Gastroesophageal sphincter (tissue), 4 donors: ENCODE measurements at places on chromosomes 6 and 20.

DNA sequence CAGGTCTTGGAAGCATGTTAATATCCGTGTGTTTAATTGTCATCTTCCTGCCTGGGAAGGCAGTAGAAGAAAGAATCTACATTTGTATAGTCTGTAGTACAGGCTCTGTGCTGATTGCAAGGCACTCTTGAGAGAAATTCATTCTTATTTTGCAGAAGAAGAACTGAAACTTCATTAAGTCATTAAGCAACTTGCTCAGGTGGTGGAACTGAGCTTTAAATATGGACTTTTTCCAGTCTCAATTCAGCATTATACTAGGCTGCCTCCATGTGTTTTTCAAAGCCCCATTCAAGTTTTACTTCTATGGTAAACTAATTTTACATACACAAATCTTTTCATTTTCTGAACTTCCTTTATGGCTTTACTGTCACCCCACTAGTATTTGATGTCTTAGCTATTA lies 18.7 kb downstream of the ZNF451 start:
- ATAC-seq = no peak

- no peak for ATAC-seq
Observed at GRCh38 chr6:166515072-166515810, 71.2 kb downstream of the RAMACL start.

- ATAC-seq = no peak
Observed at GRCh38 chr6:75300531-75300855, 15.9 kb upstream of the TMEM30A start.

- ATAC-seq = no peak
Observed at GRCh38 chr6:76403064-76403463, 330.6 kb upstream of the IMPG1 start.

DNA sequence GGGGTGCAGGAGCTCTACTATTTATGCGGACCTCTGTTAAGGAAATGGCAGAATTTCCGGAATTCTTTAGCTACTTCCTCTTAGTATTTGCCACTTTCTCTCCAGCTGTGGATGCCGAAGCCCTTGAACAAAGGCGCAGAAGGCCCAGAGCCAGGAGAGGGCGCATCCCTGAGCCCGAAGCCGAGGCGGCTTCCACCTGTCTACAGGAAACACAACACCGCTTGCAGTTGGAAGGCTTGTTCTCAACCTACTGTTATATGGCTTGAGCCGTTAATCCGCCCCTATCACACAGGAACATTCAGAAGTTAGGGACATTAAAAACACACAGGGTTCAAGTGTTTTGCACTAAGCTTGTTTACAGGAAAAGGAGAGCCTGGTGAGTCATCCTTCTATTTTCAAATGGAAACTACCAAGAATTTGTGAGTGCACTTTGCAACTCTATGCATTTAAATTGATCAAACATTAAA lies 417.1 kb downstream of the BCKDHB start:
- ATAC-seq = peak; percentile 28

- peak; percentile 66 for ATAC-seq
Observed at GRCh38 chr20:9112541-9113515, 43.9 kb downstream of the PLCB4 start.

- ATAC-seq = no peak
Observed at GRCh38 chr6:92568541-92568940, 850.8 kb downstream of the EPHA7 start.

GRCh38 chr6:56448046-56448445 lies 194.6 kb downstream of the DST start:
- ATAC-seq = no peak

DNA sequence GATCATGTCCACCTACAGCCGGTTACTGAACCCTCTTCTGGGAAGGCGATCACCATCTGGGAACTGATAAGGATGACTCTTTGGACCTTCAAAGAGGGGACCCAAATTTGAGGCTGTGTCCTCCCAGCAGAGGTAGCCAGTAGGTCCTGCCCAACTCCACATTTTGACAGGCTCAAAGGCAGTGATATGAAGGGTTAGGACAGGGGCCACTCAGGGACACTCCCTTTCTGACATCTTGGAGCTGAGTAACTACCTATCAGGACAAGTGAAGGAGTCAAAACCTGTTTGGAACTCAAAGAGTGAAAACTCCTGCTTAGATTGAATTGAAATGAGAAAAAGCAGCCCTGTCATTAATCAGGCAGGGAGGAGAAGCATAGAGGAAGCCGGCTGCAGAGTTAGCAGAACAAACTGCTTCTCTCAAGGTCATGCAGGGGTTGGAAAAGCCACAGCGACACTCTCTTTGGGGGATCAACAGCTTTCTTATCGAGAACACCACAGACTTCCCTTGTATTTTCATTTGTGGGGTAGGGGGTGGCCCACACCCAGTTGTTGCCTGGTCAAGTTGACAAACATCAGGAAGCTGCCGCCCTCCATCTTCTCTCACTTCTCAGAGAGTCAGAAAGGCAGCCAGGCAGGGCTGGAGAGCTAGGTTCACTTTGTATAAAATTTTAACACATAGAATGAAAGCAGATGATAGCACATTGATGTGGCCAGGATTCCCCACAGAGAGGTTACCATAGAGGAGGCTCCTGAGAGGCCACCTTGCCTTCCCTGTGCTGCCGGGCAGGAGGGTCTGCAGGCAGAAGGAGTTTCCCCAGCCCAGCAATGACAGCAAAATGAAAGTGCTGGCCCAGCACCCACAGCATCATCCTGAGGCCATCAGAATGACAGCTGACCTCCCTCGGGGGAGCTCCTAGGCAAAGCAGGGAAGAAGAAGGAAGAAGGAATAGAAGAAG lies 47.6 kb downstream of the AGPAT4 start:
- no peak for ATAC-seq

DNA sequence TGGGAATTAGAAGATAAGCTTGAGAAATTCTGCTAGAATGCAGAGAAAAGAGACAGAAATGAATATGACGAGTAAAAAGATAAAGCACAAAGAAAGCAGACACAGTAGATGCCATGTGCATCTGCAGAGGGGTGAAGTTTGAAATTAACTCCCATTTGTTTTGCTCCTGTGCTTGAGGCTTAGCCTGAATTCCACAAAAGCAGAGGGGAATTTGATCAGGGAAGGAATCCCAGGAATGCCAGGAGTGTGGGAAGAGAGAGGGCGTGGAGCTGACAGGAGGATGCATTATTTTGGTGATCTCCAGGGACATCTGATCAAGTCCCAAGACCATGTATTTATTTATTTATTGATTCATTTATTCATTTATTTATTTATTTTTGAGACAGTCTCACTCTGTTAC lies 55.6 kb downstream of the SLC22A1 start:
- no peak for ATAC-seq

- peak; percentile 55 for ATAC-seq
Observed at GRCh38 chr6:156839591-156840001, 62.4 kb downstream of the ARID1B start.

DNA sequence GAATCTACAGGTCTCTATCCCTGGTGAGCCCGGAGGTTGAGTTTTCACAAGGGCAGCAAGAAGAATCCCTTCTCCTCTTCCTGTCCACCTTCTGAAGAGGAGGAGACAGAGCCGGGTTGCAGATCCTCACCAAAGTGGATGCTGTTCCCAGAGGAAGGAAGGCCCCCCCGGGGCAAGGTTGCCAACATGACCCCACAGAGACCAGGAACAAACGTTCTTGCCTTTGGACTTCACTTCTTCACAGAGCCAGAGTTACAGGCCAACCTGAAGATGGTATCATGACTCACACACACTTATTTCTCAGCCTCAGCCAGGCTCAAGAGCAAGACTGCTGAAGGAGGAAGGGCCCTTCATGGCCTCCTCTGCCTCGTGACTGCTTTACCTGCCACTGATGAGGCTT lies 384.3 kb downstream of the CD83 start:
- no peak for ATAC-seq

- peak; percentile 29 for ATAC-seq
Observed at GRCh38 chr6:11766589-11767450, 11.8 kb downstream of the ADTRP start.

GRCh38 chr6:167130712-167131684 lies 8.1 kb downstream of the CCR6 start:
- ATAC-seq = no peak

GRCh38 chr6:145278163-145278807 lies 457.0 kb downstream of the EPM2A start:
- no peak for ATAC-seq

- ATAC-seq = no peak
Observed at GRCh38 chr6:13523826-13524622, 36.6 kb upstream of the GFOD1 start.

DNA sequence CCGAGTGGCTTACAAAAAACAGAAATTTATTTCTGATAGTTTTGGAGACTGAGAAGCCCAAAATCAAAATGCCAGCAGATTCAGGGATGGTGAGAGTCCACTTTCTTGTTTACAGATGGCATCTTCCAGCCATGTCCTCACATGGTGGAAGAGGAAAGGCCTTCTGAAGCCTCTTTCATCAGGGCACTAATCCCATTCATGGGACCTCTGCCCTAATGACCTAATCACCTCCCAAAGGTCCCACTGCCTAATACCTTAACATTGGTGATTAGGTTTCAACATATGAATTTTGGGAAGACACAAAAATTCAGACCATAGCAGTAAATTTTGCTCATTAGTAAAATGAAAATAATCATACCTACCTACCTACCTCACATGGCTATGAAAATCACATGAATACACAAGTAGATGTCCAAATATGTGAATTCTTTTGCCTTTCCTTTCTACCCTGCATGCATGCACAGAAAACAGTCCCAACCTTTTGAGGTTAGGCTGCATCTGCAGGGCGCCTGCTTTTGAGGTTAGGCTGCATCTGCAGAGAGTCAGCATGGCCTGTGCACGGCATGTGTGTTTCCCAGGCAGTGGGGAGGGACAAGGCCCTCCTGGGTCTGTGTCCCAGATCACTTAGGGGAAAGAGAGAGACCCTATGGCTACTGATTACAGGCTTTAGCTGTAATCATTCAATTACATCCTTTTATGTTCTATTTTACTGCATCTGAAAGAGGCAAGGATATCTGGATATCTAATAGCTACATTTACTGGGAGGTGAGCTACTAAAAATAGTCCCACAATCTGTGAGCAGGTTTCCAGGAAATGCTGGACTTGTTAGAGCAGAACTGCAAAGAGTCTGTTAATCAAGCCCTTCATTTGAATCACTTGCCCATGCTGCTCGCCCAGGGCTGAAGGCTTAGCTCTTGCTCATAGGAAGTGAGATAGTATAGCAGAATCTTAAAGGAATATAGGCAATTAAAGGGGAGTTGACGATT lies 497.7 kb upstream of the MARCKS start:
- ATAC-seq = no peak

GRCh38 chr6:100944644-100945043 lies 63.5 kb upstream of the ASCC3 start:
- ATAC-seq = no peak

DNA sequence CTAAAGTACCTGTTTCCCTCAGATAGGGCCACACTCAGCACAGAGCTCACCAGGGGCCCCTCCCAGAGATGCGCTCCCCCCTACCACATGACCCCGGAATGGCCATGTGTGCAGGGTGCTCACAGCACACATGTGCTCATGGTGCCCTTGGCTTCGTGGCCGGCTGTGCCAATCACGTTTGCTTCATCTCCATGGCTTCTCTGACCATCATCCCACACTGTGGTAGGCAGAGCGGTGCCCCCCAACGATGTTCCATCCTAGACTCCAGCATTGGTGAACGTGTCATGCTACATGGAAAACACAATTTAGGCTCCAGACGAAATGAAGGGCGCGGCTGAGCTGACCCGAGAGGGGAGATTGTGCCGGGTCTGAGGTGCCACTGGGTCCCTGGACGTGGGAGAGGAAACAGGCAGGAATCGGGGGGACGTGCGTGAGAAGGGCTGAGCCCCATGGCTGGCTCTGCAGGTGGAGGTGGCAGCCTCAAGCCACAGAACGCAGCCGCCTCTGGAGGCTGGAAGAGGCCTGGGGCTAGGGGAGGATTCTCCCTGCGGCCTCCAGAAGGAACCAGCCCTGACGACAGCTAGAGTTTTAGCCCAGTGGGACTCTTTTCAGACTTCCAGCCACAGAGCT lies 126.5 kb downstream of the DLL1 start:
- ATAC-seq = no peak

- no peak for ATAC-seq
Observed at GRCh38 chr6:1597924-1598323, 11.8 kb upstream of the FOXC1 start.

DNA sequence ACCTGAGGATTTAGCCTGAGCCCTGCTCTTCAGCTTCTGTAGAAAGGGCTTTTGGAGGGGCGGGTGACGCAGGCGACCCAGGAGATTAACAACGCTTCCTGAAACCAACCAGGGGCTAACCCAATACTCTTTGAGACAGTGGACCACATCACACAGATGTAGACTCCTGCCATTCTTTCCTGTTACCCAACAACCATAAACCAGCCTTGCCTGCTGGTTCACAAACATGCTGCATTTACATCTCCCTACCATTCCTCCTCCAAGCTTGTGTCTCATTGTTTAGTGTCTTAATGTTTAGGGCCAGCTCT lies 28.3 kb downstream of the PPP1R16B start:
- ATAC-seq = no peak
